ENCODE measurements at places on chromosomes 13 and 19. TPM values are rescaled to one million over a fixed set of nuclear protein-coding genes. Genes with fewer than 3 reads are reported as not detected.
A peak's percentile ranks its signal among the peaks of the same experiment; 100 is the strongest.

- DNase-seq, result no peak
Measured at GRCh38 chr19:24177686-24178085, 90.7 kb downstream of the ZNF254 start.

DNA sequence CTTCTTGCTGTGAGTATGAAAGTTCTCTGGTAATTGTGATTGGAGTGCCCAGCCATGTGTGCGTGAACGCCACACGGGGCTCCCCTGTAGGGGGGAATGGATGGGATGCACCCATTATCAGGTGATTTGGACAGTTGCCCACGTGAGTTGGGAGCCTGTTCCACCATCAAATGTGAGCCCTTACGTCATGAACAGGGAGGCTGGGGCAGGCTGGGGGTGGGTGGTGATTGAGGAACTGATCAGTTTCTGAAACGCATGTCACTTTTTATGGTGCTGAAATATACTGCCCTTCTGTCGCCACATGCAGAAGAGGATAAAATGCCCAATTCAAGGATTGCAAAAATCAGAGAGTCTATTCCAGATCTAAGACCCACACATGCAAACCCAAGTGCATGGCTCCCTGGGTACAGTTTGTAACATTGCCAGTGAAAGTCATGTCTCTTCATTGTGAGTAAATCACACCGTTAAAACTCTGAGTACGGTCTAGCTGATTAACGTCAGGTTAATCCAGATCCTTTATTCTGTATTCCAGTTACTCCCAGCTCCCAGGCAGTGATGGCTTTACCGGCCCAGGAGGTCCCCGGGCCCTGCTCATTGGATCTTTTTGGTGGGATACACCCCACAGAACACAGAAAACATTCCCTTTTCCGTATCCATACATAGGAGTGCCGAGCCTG lies 90.2 kb downstream of the RAB20 start:
- DNase-seq, result no peak

Gene ZNF253
- 12.1 TPM for total RNA-seq

GRCh38 chr19:15962319-15962718 lies 13.5 kb downstream of the OR10H4 start:
- no peak for DNase-seq

Gene WDFY2
- 11.1 TPM for total RNA-seq

DNA sequence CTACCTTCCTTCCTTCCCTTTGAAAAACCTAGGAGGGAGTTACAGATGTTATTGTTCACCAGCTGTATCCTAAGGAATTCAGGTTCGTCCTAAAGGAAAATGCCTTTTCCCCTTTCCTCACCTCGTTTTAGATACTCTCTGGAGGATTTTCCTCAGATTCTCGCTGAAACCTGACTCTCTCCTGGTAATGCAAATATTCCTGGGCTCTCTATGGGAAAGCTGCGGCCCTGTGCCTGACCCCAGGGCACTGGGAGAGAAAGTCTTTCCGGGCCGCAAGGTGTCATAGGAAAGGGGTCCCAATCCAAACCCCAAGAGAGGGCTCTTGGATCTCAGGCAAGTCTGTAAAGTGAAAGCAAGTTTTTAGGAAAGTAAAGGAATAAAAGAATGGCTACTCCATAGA lies 13.1 kb upstream of the OR1M1 start:
- DNase-seq, result no peak

Gene SYNE4
- 8.6 TPM for total RNA-seq

DNA sequence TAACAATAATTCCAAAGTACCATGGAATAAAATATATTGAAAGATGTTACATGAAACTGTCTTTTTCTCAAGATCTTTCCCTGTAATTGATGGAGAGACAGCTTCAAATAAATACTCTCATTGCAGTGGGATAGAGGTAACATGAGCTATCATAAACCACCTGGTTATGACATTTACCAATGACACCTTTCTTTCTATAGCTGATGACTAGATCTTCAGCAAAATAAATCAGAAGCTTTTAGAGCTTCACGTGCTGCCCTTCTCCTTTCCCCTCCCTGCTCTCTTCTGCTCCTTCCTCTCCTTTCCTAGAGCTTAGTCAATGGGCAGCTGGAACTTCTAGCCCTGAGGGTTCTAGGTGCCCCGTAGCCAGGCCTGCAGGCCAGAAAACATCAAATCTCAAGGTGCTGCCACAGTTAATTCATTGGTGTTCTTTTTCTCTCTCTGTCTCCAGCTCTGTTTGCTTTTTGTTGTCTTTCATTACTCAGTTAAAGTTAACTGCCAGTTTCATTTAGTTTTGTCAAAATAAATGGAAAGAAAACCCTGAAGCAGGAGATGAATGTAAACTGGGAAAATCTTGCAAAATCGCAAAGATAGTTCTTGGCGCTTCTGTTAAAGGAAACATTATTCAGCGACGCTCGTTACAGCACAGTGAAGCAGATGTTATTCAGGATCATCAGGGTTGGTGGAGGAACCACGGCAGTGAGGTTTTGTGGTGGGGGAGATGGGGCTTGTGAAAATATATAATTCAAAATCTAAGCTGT lies 8.3 kb upstream of the METTL21C start:
- no peak for DNase-seq

- no peak for DNase-seq
Measured at GRCh38 chr19:38534574-38534973, 83.2 kb downstream of the MAP4K1 start.

GRCh38 chr13:94020833-94021232 lies 458.6 kb downstream of the DCT start:
- no peak for DNase-seq

DNA sequence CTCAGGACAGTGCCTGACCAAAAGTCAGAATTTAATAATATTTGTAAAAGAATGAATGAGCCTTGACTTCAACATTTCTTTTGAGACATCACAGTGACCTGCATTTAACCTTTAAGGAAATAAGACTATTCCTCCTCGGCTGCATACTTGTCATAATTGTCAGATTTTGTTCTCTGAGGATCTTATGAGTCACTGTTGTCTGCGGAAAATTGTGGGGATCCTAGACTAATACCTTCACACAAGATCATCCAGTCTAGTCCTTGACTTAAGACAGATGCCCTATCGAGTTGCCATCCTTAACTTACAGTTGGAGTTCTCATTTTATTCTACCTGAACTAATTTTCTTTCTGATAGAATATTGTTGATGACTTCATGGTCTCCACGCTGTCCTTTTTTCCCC lies 198.4 kb downstream of the DLEU7 start:
- no peak for DNase-seq

DNA sequence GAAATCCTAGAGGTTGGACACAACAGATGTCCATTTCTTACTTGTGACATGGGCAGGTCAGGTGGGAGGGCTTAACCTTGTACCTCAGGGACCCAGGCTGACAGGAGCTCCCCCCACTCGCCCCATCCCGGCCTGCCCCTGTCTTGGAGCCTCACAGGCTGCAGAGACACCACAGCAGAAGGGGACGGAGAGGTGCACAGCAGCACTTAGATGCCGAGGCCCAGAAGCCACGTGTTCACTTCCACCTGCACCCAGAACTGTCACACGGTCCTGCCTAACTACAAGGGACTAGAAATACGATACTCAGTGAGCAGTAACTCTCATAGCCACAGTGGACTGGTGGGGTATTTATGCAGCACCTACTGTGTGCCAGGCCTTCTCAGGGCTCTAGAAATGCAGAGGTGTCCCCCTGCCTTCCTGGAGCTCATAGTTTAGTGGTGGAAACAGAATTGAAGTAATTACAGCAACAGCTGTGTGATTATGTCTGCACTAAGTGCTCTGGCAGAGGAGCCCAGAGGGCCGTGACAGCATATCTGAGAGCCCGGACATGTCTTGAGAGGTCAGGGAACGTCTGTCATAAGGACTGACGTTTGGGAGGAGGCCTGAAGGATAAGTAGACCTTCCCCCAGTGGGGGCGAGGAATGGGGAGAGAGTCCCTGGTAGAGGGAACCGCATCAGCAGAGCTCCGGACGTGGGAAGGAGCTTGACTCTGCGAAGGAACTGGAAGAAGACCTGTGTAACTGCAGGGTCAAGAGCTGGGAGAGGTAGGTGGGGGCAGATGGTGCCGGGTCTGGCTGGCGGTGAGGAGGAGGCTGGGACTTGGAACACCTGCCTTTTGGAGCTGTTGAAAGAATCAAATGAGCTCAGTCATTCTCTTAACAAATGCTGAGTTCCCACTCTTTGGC lies 130.0 kb downstream of the SIPA1L3 start:
- no peak for DNase-seq

Gene C19orf38
- total RNA-seq, result 0.55 TPM

DNA sequence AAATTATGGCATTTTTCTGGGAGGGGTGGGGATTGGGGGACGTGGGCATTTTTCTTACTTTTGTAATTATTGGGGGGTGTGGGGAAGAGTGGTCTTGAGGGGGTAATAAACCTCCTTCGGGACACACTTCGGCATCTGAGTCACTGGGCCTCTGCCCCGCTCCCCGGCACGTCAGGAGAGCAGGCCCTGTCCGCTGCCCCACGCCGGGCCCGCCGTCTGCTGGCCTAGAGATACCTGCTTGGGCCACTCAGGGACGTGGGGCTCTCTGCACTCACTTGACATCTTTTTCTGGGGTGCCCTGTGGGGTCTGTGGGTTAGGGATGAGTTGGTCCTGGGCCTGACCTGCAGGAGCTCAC lies 3.5 kb upstream of the FTL start:
- no peak for DNase-seq

DNA sequence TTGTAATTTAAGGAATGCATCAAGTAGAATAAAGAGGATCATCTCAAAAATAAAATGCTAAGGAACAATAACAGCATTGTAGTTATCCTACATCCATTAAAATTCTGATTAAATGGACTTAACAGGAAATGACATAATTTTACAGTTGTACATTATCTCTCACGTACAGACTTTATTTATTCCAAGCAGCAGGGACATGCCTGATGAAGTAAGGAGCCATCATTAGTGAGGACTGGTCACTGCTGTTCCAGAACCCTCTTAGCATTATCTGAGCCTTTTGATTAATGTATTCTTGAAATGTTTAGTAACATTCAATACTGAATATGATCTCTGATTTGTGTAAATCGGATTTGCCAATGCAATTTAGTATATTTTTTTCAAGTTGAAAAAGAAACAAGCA lies 516.1 kb downstream of the DACH1 start:
- DNase-seq, result no peak

DNA sequence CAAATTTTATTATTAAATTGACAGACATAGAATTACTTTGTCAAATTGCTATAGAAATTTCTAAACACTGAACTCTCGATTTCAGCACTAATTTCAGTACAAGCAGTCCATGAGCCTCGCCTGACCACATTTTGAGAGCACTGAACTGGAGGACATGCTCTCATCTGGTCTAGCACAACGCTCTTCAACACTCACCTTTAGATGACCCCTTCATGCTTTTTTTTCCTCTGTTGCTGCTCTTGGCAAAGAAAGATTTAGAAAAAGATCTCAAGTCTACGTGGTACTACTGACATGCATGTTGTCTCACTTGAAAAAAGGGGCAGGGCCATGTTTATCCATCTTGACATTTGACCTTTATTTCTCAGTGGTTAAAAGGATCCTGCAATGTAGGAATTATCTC lies 981.5 kb downstream of the DIAPH3 start:
- DNase-seq, result no peak

GRCh38 chr19:10919352-10920287 lies 8.8 kb downstream of the YIPF2 start:
- no peak for DNase-seq

GRCh38 chr13:20121159-20121525 lies 39.7 kb downstream of the GJA3 start:
- DNase-seq, result no peak

DNA sequence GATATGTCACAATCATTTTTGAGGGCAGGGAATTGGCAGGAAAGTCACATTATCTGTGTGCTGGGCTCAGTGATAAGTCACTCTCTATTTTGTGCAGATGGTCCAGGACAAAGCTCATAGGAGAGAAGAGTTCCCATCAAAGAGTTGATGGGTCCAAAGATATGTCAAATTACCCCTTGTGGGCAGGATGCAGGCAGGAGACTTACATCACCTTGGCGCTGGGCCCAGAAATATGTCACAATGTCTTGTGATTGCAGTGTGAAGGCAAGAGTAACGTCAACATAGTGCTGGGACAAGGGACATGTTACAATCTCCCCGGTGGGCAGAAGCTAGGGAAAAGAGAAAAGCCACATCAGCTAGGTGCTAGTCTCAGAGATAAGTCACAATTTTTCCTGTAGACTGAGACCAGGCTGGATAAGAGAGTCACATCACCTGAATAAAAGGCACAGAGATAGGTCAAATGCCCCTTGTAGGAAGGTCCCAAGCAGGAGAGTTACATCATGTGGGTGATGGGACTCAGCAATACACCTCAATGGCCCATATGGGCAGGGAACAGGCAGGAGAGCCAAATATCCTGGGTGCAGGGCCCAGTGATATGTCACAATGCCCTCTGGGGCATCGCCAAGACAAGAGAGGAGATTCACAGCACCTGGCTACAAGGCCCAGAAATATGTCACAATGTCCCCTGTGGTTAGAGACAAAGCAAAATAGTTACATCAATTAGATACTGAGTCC lies 47.9 kb downstream of the ZNF99 start:
- no peak for DNase-seq

- DNase-seq, result peak; percentile 10
Measured at GRCh38 chr13:25701304-25701703, 329.5 kb downstream of the ATP8A2 start.

DNA sequence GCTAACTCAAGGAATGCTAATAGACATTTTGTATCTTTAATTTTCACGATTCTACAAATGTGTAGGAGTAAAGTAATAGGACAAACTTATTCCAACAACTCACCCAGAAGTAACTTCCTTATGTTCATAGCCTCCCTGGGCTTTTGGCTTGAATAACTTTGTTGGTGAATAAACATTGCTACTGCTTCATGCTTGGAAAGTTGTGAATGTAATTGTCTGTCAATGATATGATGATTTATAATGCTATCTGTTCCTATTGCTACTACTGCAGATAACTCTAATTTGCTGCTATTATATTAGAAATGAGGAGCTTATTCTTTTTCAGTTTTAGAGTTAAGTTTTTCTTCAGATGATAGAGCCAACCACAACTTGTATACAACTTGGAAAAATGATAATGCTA lies 307.7 kb downstream of the PCDH9 start:
- no peak for DNase-seq

GRCh38 chr13:75660694-75661093 lies 24.6 kb downstream of the LMO7 start:
- DNase-seq, result no peak

Gene IGFL1
- total RNA-seq, result not detected

Gene SMG9
- total RNA-seq, result 27.7 TPM

DNA sequence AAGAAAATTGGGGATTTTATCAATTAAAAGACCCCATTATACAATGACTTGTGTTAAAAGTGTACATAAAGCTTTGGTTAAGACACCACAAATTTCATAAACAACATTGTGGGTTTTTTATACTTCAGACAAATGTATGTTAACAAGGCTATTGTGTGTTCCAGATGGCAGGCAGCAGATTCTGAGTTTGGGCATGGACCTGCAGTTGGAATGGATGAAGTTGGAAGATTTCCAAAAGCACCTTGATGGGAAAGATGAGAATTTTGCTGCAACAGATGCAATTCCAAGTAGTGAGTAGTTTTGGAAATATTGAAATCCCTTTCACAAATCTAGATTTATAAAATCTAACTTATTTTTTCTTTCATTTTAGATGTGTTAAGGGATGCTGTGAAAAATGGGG lies 25.4 kb downstream of the MPHOSPH8 start:
- DNase-seq, result no peak

Gene MBD3L3
- total RNA-seq, result not detected

- DNase-seq, result no peak
Measured at GRCh38 chr19:29139227-29139626, 73.7 kb downstream of the UQCRFS1 start.
